ENCODE measurements at places on chromosomes 2 and 18.

DNA sequence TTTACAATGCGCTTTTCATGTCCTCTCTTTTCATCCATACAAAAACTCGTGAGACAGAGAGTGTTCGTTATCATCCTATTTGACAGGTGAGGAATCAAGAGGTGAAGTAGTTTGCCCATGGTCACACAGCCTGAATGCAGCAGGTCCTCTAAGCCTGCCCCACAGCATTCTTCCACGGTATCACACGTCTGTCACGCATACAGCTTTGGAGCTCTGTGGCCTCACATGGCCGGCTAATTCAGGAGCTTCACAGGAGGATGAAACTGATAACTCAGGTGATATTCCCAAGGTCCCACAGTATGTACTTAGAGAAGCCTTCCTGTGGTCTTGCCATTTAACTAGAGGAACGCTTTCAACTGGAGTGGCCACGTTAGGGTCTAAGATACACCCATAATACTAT, 59.0 kb downstream of the MYO5B start:
- no peak for DNase-seq

DNA sequence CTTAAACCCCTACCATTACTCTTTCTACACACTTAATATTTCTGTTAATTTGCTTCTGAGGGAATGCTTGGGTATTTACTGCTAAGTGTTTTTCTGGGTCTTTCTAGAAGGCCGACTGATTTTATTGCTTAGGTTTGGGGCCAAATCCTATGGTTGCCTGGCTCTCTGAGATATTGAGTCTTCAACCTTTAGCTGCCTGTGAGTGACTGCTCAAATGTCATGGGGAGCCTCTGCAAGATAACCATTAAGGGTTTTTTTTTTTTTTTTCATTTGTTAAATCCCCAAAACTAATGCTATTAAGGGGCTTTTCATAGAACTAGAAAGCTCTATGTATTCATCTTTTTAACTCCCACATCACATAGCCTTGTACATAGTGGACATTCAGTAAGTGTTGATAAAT, 5.0 kb downstream of the OSBPL6 start:
- DNase-seq, result no peak

GRCh38 chr2:120231974-120232635, 8.9 kb upstream of the TMEM185B start:
- DNase-seq, result no peak

DNA sequence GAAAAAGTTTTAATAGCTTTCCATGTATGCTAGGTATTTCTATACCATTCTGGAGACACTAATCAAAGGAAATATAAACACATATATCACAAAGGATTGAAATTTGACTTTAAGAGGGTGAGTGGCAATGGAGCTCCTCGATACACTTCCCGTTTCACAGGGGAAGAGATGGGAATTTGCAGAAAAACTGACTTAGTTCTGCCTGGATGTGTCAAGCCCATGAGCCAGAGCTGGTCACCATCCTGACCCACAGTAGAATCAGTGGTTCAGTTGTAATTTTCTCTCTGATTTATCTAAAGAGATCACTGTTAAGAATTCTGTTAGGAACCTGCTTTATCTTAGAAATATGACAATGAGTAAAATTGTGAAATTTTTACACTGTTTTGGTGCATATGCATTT, 34.2 kb downstream of the PLCL1 start:
- no peak for DNase-seq

- DNase-seq, result no peak
These were observed 42.1 kb downstream of the GRHL1 start for GRCh38 chr2:9993488-9994165.

- DNase-seq, result no peak
These were observed 5.0 kb downstream of the TEX44 start for GRCh38 chr2:231597627-231598026.

DNA sequence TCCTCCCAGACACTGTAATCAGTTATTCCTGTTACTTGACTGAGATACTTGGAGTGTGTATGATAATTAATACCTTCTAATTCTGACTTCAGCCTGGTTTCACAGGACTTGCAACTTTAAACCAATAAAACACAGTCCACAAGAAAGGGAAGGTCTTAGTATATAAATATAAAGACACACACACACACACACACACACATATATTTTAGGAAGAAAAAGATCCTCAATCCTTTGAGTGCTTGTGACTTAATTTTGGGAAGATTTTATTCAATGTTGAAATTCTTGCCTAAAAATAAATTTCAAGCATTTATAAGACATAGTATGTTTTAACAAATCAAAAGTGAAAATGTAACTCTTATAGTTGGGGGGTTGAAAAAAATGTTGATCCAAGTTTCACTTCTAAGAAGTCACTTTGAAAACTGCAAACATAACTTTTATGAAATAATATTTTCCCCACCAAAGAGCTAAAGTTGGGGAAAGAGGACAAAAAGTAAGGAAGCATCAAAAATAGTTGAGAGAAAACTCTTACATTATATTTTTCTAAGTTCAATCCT, 824 bp upstream of the VPS54 start:
- no peak for DNase-seq

DNA sequence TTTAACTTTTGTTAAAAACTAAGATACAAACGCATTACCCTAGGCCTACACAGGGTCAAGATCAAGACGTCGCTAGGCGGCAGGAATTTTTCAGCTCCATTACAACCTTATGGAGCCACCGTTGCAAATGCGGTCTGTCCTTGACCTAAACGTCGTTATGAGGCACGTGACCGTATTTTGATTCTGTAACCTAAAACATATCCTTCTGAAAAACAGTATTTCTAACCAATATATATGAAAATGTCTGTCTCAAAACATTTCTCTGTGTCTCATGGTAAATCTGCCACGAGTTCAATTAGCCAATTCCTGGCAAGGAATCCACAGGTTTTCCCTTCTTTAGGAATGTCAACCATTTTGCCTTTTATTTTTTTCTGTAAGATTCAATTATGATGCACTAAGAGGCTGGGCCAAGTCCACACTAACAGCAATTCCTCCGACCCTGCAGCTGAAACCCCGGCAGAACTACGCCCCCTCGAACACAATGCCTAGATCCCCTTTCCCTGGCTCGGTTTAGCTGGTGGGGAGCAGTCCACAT, 1.7 kb downstream of the RTN4 start:
- DNase-seq, result no peak

DNA sequence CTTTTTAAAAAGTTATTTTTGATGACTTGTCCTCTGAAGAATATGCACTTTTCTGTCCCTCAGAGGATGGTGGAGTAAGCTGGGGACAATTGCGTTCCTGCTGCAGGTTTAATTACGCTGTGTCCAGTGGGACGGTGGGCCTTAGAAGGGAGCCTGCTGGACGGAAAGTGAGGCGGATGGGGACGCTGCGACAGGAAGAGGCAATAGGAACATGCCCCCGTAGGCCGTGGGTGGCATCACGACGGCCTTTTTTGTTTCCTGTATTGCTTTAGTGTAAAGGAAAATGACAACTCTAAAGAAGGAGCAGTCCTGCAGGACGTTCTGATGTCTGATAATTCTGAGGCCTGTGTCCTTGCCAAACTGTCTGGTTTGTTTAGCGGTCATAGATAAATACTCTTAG, 121.6 kb downstream of the NFATC1 start:
- no peak for DNase-seq

DNA sequence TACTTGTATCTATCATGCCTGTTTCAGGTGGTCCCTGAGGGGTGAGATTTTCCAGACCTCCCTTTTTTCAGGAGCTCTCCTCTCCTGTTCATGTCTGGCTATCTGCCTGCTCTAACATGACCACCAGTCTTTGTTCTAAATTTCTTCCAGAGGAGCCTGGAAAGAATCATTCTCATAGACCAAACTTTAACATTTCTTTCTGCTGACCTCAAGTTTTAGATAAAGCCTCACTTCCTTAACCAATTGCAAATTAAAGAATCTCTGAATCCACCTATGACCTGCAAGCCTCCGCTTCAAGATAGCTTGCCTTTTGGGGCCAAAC, 97.6 kb downstream of the TEX51 start:
- no peak for DNase-seq

- no peak for DNase-seq
These were observed 23.3 kb downstream of the ERCC3 start for GRCh38 chr2:127270663-127271062.

GRCh38 chr2:111169268-111169667, 48.6 kb downstream of the BCL2L11 start:
- no peak for DNase-seq

GRCh38 chr2:230360028-230360427, 33.0 kb downstream of the SP140L start:
- DNase-seq, result no peak

DNA sequence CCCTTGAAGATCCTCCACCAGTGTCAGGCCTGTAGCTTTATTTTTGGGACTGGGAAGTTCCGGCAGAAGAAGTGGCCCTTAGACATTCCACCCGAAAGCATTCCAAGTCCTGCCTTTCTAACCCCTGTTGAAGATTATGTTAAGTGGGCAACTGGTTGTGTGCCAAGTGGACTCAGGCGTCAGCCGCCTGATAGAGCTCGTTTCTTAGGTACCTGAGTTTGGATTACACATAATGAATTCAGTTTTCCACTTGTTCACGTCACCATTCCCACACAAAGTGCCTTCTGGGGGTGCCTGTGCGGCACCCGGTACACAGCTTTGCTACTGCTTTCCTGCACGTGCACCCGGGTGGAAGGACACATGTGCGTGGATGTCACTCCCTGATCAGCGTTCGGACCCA, 156.5 kb downstream of the PTGR3 start:
- DNase-seq, result no peak

GRCh38 chr2:240795916-240796510, 24.0 kb downstream of the KIF1A start:
- no peak for DNase-seq

- DNase-seq, result no peak
These were observed 14.1 kb downstream of the MEMO1 start for GRCh38 chr2:31996571-31997150.

GRCh38 chr2:225993430-225993829, 593.9 kb downstream of the NYAP2 start:
- DNase-seq, result no peak

DNA sequence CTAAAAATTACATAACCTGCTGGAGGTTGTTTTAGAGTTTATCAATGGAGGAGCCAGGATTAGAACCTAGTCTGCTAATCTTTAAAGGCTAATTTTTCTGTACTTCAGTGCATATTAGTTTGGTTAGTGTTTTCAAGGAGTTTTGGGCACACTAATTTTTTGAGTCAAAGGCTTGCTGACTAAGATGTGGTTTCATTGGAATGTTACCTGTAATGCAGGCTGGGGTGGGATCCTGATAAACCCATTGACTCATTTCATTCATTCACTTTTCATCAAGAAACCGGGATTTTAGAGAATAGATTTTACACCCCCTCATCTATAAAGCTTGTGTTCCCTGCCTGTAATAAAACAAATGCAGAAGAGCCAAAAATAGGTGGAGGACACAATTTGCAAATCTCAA, 91.9 kb upstream of the IL1R2 start:
- no peak for DNase-seq

GRCh38 chr2:96534701-96535181, 1.8 kb upstream of the ARID5A start:
- no peak for DNase-seq

GRCh38 chr2:134866498-134867099, 28.2 kb downstream of the ACMSD start:
- DNase-seq, result no peak

GRCh38 chr2:106997204-106997603, 111.2 kb upstream of the ST6GAL2 start:
- no peak for DNase-seq

- DNase-seq, result no peak
These were observed 563.8 kb downstream of the TDRD15 start for GRCh38 chr2:21687589-21687988.

DNA sequence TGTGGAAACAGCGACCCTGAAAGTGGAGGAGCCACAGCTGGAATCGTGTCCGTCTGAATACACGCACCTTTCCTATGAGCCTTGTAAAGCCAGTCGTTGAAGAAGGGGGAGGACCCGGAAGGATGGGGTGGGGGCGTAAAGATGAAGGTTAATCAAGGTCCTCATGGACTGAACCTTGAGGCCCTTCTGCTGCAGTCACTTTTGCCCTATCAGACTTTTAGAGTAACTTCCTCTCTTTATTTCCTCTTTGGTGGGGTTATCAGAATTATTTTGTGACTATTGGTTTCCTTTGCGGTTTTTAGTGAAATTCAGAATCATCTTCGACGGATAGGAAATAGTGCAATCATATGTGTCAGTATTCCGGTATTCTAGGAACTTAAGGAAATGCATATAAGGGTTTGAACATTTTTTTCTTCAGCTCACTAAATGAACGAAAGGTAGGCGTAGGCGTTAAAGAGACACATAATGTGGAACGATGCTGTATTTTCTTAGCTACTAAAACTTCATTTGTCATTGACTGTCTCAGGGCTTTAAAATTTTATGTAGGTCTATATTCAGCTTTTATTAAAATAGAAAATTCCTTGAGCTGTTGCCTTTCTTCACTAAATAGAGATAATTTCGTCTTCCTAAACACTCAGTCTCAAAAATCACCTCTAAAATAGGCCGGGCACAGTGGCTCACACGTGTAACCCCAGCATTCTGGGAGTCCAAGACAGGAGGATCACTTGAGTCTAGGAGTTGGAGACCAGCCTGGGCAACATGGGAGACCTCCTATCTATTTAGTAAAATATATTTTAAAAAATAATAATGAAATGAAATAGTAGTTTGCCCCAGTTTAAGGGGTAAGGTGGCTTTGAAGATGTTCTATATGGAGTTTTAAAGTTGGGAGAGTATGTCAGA, 1.4 kb upstream of the YES1 start:
- no peak for DNase-seq

DNA sequence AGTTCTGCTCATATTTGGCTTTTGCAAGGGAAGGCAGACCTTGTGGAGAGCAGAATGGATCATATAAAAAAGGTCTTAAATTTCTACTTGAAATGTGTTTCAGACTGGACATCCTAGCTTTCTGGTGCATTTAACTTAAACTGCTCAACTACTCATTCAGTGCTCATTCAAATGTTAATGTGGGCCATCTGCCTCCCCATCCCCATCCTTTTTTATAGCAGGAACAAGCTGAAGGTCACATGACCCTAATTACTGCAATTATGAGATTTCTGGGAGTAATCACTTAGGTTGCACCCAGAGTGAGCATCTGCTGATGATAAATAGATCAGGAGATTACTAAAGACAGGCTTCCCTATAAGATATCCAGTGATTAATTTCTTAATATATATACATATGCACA, 96.1 kb downstream of the MAP2 start:
- DNase-seq, result no peak

DNA sequence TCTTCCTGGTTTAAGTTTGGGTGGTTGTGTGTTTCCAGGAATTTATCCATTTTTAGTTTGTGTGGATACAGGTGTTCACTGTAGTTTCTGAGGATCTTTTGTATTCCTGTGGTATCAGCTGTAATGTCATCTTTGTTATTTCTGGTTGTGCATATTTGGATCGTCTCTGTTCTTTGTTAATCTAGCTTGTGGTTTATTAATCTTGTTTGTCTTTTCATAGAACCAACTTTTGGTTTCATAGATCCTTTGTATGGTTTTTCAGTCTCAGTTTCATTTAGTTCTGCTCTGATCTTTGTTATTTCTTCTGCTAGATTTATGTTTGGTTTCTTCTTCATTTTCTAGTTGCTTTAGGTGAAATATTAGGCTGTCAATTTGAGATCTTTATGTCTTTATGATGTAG, 202.4 kb upstream of the ZSWIM2 start:
- no peak for DNase-seq
